ENCODE measurements at places on chromosomes 5 and 9. TPM values are rescaled to one million over a fixed set of nuclear protein-coding genes. Genes with fewer than 3 reads are reported as not detected.

Gene CKMT2
- not detected for total RNA-seq

Gene GDA
- total RNA-seq, result not detected

- H3K36me3 ChIP-seq, result no peaks in the 10 kb centered on the region
- no peak overlapping the region for H3K4me3 ChIP-seq
- H3K27me3 ChIP-seq, result no peaks in the 10 kb centered on the region
These were observed 93.9 kb upstream of the CTSV start for GRCh38 chr9:97132865-97133264.

Gene FAM153A
- 6.9 TPM for total RNA-seq

Gene PCDHGA11
- not detected for total RNA-seq

DNA sequence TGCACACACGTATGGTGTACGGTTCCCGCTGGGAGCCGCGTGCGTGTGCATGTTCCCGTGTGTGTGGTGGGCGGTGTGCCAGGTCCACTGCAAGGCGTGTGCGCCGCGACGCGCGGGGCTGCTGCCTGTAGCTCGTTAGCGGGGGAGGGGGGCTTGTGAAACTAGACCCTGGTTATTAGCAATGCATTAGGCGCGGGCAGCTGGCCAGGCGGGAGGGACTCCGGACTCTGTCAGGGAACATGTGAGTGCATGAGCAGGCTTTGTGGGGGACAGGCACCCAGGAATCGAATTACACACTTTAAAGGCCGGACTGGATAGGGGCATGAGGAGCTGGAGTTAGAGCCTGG lies 32.2 kb upstream of the ENHO start:
- H3K4me1 ChIP-seq, result no peaks in the 10 kb centered on the region
- no peak overlapping the region for H3K4me3 ChIP-seq
- no peak overlapping the region for H3K27ac ChIP-seq
- peaks cover 9% of the 10 kb centered on the region for H3K27me3 ChIP-seq

Gene SLC2A8
- 13.8 TPM for total RNA-seq

DNA sequence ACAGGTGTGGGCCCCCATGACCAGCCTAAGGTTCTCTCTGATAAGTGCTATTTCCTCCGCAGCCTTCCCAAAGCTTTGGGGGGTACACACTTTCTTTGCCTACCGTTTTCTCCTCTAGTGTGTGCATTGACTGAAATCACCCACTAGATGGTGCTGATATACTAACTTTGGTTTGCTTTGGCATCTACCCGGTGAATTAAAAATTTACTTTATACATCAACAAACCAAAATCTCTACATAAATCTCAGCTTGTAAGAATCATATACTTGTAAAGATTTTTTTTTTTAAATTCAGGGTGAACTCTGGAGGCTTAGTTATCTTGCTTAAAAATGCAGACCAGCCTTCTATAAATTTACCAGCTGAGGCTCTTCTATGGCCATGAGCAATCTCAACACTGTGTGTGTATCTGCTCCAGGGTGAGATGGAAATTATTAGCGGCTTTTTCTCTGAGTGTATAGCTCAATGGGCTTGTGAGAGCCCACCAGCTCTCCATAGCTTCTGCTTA lies 475.7 kb upstream of the TNC start:
- peaks cover 25% of the 10 kb centered on the region for H3K27me3 ChIP-seq
- DNase-seq, result peak; percentile 13
- H3K27ac ChIP-seq, result no peak overlapping the region
- H3K4me3 ChIP-seq, result no peak overlapping the region

DNA sequence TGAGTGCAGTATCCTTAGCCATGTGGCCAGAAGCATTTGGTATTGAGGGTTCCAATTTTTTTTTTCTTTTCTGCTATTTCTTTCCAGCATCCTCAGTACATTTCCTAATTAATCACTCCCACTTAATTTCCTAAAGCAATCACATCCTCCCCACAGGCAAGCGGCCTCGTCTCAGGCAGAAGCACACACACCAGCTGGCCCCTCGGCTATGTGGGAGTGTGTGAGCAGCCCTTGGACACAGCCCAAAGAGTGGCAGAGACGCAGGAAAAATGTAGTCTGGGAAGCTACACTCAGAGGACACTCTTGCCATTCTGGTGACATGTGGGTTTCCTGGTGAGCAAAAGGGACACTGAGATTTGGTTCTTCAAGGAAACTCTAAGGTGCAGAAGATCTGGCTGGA lies 20.7 kb downstream of the SLIT3 start:
- H3K4me1 ChIP-seq, result no peaks in the 10 kb centered on the region
- no peak overlapping the region for H3K27ac ChIP-seq
- no peak for DNase-seq
- H3K4me3 ChIP-seq, result no peak overlapping the region
- H3K36me3 ChIP-seq, result no peaks in the 10 kb centered on the region
- H3K27me3 ChIP-seq, result no peaks in the 10 kb centered on the region

DNA sequence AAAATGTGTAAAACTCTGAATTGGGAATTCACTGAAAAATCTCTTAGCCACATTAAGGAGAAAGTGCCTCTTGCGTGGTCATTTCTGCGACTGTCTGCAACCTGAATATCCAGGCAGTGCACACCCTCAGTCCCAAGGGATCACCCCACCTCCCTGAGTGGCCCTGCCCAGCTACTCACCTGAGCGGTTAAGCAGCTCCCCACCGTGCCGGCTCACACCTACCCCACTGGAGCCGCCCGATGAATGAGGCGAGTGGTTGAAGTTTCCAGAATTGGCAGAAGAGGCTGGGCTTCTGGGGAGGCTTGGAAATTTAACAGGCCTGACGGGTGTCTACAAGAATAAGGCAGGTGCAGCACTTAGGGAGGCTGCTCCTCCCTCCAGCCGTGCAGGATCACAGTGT lies 25.6 kb downstream of the ANKS6 start:
- no peaks in the 10 kb centered on the region for H3K27me3 ChIP-seq
- H3K4me1 ChIP-seq, result no peaks in the 10 kb centered on the region
- H3K27ac ChIP-seq, result no peak overlapping the region

Gene PCDHGA9
- 0.09 TPM for total RNA-seq

DNA sequence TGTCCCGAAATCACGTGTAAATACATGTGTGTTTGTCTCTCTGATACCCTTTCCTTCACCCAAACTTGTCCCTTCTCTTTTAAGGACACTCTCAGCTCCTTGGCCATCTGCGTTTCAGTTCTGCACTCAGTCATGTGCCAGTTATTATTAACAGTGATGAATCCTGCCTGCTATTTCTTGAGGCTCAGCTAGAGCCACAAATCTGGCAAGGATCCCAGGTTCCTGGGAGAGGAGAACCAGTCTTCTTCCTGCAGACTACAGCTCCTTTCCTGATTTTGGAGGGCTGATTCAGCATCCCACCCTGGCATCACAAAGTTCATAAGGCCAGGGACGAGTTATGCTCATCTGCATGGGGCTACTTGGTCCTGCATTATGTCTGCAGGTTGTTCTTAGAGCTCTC lies 5.6 kb downstream of the MAMDC2 start:
- peaks cover 6% of the 10 kb centered on the region for H3K4me1 ChIP-seq
- peaks cover 34% of the 10 kb centered on the region for H3K27me3 ChIP-seq
- H3K27ac ChIP-seq, result no peak overlapping the region

Gene KIF27
- 6.4 TPM for total RNA-seq

DNA sequence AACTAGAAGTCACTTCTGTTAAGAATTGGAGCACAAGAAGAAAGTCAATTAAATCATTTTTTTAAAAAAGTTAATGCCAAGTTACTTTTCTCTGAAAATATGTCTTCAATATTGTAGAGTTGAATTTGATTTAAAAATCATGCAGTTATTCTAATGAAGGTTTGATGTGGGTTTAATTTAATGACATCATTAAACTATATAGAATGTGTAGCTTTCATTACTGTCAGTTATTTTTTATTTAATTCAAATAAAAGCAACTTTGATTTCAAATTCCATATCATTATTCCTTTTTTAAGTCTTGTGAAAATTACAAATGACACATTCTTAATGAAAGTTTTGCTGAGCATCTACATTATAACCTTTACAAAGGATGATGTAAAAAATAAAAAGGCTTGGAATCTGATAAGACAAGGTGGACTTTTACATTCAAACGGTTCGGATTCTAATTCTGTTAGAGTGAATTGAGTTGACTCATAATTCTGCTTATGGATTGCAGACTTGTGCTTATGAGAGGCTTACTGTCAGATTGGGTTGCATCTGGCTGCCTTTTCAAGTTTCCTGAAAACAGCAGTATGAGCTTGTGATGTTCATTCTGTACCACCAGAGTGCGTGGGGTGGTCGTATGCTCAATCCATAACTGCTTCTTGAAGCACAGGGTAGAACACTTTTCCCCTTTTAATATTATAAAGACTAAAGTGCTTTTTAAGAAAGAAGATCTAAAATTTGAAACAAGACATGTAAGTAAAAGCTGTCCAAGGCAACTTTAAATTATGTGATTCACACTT lies 253.0 kb upstream of the ARRDC3 start:
- no peak overlapping the region for H3K27ac ChIP-seq
- DNase-seq, result no peak
- no peaks in the 10 kb centered on the region for H3K4me1 ChIP-seq
- no peaks in the 10 kb centered on the region for H3K36me3 ChIP-seq

- no peak overlapping the region for H3K27ac ChIP-seq
- no peaks in the 10 kb centered on the region for H3K36me3 ChIP-seq
- H3K4me1 ChIP-seq, result peaks cover 14% of the 10 kb centered on the region
- no peak for DNase-seq
- no peak overlapping the region for H3K4me3 ChIP-seq
These were observed 579 bp downstream of the BARHL1 start for GRCh38 chr9:132582786-132583583.

- no peak overlapping the region for H3K4me3 ChIP-seq
- DNase-seq, result no peak
- no peak overlapping the region for H3K27ac ChIP-seq
- peaks cover 35% of the 10 kb centered on the region for H3K27me3 ChIP-seq
- H3K4me1 ChIP-seq, result no peaks in the 10 kb centered on the region
These were observed 45.7 kb upstream of the FANCC start for GRCh38 chr9:95363051-95363841.

- no peak overlapping the region for H3K4me3 ChIP-seq
- no peaks in the 10 kb centered on the region for H3K4me1 ChIP-seq
- no peak for DNase-seq
These were observed 334.0 kb downstream of the PSAT1 start for GRCh38 chr9:78630966-78631365.

GRCh38 chr5:154714266-154714986 lies 40.8 kb upstream of the LARP1 start:
- no peaks in the 10 kb centered on the region for H3K36me3 ChIP-seq
- peaks cover 14% of the 10 kb centered on the region for H3K4me1 ChIP-seq
- DNase-seq, result no peak
- H3K27ac ChIP-seq, result no peak overlapping the region
- H3K4me3 ChIP-seq, result no peak overlapping the region

Gene P4HA2
- 5.9 TPM for total RNA-seq

GRCh38 chr5:10704949-10705621 lies 55.9 kb downstream of the DAP start:
- DNase-seq, result no peak
- no peak overlapping the region for H3K27ac ChIP-seq
- H3K4me1 ChIP-seq, result peaks cover 48% of the 10 kb centered on the region
- H3K4me3 ChIP-seq, result peak overlapping the region; percentile 17

GRCh38 chr9:20593537-20593936 lies 28.8 kb downstream of the MLLT3 start:
- DNase-seq, result no peak
- H3K36me3 ChIP-seq, result peaks cover 2% of the 10 kb centered on the region
- H3K27me3 ChIP-seq, result no peaks in the 10 kb centered on the region
- H3K27ac ChIP-seq, result no peak overlapping the region

DNA sequence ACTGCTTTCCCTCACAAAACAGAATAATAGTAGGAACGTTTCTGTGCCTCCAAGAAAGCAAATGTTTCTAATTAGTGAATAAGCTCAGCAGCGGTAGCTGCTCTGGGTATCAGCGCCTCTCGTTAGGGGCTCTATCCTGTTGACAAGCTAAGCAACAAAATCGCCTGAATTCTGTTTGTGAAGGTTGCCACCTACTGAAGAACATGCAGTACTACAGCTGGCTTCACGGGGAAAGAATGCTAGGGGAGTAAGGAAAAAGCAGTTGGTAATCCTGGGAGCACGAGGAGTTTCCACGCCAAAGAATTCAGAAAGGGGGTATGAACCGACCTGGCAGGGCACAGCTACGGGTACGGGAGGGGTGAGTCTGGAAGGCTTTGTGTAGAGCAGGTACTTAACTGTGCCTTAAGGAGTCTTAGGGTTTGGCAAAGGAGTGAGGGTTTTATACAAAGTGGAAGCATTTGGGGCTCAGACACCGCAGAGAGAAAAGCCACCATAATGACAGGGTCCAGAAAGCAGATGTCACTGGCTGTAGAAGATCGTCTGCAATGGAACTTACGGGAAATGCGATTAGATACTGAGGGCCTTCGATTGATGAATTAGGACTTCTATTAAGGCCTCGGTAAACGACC lies 171.7 kb downstream of the TTC39B start:
- H3K27me3 ChIP-seq, result no peaks in the 10 kb centered on the region
- peak; percentile 52 for DNase-seq

- H3K27ac ChIP-seq, result no peak overlapping the region
- no peak for DNase-seq
- peaks cover 10% of the 10 kb centered on the region for H3K27me3 ChIP-seq
- no peak overlapping the region for H3K4me3 ChIP-seq
- H3K36me3 ChIP-seq, result no peaks in the 10 kb centered on the region
These were observed 59.4 kb upstream of the BASP1 start for GRCh38 chr5:17157916-17158529.
